Adipose tissue (tissue), 3 donors: ENCODE measurements at places on chromosomes 1 and 21. TPM values are rescaled to one million over a fixed set of nuclear protein-coding genes. Genes with fewer than 3 reads are reported as not detected.

The TAF1A gene
- 2.9 TPM for polyA plus RNA-seq

The CYYR1 gene
- polyA plus RNA-seq: 30.4 TPM

The ST6GALNAC3 gene
- 3.3 TPM for polyA plus RNA-seq

The HSPG2 gene
- polyA plus RNA-seq: 34.7 TPM

The PLCH2 gene
- polyA plus RNA-seq: 2.2 TPM

The PCAT6 gene
- 1.8 TPM for polyA plus RNA-seq

The DPYD gene
- polyA plus RNA-seq: 4.2 TPM

The SLC2A1 gene
- 25.4 TPM for polyA plus RNA-seq

The TFAP2E gene
- polyA plus RNA-seq: 0.34 TPM
